Retinal pigment epithelial cell (primary cell): ENCODE measurements at places on chromosomes 3 and 15.

GRCh38 chr3:107855710-107856109 lies 235.1 kb downstream of the CD47 start:
- no peak for DNase-seq

GRCh38 chr3:1214933-1215332 lies 122.1 kb downstream of the CNTN6 start:
- no peak for DNase-seq

GRCh38 chr3:187929112-187929816 lies 184.0 kb upstream of the BCL6 start:
- no peak for DNase-seq

- DNase-seq = no peak
Observed at GRCh38 chr15:74809956-74810355, 2.7 kb upstream of the LMAN1L start.

DNA sequence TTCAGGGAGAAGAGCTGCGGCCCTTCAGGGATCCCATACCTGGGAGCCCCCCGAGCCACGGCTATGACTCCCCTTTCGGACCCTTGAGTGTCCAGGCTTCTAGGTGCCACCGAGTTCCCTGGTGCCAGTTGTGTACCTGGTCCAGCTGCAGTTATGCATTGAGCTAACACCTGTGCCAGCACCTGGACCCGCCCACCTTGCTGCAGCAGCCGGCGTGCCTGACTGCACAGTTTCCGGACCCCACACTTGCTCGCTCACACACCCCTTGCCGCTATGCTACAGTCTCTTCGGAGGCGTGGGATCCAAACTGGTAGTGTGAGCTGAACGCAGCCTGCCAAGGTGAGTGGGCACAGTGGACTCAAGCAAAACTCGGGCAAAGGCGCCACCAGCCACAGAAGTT lies 284.5 kb upstream of the ROBO1 start:
- no peak for DNase-seq

GRCh38 chr15:92043283-92043682 lies 189.8 kb downstream of the SLCO3A1 start:
- no peak for DNase-seq

DNA sequence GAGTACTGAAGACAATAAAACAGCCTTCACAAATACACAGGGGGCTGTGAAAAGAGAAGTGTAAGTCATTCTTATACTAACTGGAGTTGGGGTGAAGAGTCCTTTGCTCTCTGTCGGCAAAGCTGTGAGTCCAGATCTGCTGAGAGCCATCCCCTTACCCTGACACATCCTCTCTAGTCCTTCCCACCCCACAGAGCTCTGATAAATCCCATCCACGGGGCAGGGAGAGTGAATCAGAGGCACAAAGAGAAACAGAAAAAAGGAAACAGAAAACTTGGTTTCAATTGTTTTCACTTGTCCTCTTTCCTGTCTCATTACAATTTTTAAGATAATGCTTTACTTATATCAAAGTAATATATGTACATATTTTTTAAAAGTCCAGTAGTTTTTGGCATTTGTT lies 18.2 kb upstream of the ZNF639 start:
- DNase-seq = no peak

GRCh38 chr3:194687638-194688199 lies 2.0 kb downstream of the FAM43A start:
- no peak for DNase-seq

DNA sequence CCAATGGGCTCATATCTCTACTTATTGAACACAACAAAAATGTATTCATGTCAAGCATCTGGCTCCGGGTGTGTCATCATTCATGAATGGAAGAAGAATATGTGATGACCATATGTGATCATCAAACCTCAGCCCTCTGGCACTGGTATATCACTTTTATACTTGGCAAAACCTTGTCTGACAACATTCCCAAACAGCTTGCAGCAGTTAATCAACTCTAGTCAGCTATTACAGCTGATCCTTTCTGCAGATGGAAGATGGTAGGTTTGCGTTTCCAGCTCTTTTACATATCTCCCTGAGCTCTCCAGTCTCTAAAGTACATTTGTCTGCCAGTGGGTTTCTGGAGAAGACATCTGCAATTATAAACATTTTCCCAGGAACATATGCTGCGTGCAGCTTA lies 6.6 kb downstream of the PLSCR5 start:
- no peak for DNase-seq

DNA sequence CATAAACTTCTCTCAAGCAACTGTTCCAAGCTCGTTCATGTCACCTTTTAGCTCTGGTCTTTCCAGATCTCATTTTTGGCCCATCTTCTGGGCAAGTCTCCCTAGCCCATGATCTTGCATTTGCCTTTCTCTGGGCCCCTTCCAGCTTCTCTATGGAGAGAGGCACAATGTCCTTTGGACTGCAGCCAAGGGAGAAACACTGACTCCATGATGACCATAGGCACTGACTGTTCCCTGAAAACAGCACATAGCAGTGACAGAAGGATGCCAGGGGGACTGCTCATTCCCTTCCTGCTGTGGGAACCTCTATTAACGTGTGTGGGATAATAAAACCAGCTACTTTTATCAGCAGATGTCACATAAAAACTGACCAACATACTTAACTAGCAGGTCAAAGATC lies 60.3 kb downstream of the STRIT1 start:
- DNase-seq = peak; percentile 55

DNA sequence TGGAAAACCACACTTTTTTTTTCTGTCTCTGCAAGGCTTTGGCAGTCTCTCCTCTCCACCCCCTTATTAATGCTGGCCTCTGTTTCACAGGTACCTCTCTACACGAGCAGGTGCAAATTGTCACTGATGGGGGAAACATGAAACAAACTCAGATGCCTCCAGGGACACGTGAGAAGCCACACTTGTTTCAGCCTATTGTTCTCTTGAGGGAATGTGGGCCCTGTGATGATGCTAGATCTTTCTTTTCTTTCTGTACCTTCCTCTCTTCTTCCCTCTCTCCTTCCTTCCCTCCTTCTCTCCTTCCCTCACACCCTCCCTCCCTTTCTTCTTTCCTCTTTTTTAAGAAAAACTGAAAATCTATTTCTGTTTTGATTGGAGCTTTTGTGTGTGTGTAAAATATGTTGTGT lies 5.7 kb upstream of the BLM start:
- no peak for DNase-seq

DNA sequence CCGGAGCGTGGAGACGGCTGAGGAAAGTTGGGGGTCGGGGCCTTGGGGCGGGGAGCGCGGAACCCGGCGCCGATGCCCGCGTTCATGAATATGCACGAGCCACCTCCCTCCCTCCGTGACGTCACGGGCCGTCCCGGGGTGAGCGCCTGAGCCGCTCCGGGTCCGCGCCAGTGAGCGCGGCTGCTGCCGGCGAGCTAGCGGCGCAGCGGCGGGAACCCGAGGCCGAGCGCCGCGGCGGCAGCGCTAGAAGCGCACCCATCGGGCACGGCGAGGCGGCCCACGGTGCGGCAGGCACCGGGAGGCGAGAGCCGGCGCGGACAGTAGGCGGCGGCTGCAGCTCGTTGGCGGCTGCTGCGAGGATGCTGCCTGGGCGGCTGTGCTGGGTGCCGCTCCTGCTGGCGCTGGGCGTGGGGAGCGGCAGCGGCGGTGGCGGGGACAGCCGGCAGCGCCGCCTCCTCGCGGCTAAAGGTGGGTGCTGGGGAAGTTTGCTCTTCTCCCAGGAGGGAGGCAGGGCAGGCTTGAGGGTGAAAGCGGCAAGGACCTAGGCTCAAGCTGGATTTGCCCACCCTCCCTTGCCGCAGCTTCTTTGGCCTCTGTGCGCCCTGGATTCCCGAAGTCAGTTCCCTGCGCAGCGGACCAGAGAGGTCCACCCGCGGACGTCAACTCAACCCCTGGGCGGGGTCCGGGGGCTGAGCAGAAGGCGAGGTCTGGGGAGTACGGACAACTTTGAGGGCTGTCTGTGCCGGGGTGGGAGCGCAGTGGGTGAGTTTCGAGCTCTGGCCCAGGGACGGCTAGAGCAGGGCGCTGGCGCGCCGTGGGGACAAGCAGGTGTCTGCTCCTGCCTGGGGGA lies at the start of gene CLSTN2:
Gene CLSTN2, plus strand, starts transcription at position 170 of the 850 bp plus-strand sequence.
- DNase-seq = no peak

DNA sequence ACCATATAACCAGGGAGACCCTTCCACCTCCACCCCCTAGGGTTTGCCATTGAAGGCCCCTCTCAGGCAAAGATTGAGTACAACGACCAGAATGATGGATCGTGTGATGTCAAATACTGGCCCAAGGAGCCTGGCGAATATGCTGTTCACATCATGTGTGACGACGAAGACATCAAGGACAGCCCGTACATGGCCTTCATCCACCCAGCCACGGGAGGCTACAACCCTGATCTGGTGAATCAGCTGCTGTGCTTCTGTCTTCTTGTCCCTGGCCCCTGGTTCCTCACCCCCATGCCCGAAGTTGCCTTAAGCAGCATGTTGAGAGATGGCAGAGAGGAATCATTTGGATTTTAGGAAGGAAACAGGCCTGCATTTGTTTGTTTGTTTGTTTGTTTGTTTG lies 98.4 kb downstream of the FLNB start:
- no peak for DNase-seq
